ENCODE measurements at places on chromosomes 5 and 9.

DNA sequence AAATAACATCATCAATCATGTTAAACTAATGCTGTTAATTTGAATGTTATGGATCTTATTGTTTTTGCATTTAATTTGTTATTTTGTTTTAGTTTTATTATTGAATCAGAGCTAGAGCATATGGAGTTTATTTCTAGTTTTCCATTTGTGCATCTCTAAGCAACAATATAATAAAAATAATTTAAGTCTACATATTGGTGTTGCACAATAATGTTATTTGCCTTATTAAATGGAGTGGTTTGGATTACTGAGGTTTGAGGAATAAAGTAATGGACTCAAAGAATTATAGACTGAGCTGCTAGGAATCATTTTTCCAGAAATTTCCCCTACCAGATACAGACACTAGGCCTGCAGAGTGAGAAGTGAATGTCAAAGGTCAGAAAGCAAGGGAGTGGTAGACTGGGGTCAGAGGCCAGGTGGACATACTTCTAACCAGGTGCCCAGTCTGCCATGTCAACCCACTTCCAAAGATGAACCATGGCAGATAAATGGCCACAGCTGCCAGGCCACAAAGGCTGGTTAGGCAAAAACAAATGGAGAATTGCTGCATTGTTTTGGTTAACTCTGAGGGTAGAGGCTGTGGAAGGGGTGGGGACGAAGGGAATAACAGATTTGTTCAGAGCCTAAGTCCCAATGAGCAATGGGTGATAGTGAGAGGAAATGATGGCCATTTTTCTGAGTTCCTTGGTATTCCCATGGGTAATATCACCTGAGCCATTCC, 113.1 kb downstream of the FBXL7 start:
- no peak for DNase-seq

DNA sequence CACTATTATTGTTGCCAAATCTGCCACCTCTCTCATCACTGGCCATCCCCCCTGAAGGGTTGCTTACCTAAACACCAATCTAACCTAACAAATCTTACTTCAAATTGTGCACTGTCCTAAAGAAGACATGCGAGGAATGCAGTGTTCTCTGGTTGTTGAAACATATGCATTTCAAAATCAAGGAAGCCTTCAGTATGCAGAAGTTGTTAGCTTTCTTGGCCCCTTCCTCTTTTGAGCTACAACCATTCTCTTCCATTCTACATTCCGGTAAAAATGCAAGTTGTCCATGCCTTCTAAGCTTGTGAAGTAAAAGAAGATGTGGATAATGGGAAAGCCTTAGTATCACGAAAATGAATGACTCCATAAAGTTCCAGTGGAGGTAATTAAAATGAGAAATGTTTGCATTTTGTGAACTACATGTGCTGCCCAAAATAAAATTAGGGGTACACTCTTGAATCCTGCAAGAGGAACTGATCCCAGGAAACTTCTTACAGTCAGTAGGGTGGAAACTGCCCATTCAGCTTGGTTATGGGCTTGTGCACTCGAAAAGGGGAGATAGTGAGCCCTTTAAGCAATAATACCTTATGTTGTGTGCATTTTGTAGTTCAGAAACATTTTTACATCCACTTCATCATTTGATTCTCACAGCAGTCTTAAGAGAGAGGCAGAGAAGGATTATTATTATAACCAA, 77.6 kb upstream of the ADRB2 start:
- no peak for DNase-seq

GRCh38 chr9:108783326-108783725, 72.5 kb downstream of the ACTL7B start:
- no peak for DNase-seq

- DNase-seq = no peak
Measured at GRCh38 chr9:9560382-9561035, 1052.3 kb downstream of the PTPRD start.

- no peak for DNase-seq
Measured at GRCh38 chr5:102811972-102812371, 56.9 kb downstream of the PAM start.

DNA sequence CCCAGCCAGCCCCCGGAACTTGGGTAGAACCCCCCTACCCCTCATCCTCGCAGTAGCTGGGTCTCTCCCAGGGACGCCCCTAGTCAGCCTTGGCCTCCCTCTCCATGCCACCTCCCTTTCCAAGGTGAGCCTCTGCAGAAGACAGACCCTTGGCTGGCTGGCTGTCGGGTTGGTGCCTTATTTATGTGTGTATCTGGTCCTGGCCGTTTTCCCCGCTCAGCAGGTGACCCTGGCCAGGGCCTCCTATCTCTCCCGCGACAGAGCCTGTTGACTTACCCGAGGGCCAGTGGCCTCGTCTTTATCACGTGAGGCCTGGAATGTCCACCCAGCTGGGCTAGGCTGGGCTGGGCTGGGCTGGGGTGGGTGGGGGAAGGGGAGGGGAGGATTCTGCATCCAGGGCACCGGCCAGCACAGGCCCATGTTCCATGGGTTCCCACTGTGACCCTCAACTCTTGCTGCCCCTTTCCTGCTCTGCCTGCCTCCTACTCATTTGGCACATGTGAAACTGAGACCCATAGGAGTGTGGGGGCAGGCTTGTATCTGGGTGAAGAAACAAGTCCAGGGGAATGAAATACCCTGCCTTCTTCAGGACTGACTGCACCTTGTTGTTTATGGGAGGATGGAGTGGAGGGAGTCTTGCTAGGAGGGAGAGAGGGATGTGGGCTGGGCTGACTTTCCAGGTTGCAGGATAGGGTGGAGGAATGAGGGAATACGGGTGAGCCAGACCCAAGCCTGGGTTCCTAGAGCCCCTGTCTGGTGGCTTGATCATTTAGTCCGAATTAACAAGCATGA, 3.1 kb downstream of the CXXC5 start:
- no peak for DNase-seq

DNA sequence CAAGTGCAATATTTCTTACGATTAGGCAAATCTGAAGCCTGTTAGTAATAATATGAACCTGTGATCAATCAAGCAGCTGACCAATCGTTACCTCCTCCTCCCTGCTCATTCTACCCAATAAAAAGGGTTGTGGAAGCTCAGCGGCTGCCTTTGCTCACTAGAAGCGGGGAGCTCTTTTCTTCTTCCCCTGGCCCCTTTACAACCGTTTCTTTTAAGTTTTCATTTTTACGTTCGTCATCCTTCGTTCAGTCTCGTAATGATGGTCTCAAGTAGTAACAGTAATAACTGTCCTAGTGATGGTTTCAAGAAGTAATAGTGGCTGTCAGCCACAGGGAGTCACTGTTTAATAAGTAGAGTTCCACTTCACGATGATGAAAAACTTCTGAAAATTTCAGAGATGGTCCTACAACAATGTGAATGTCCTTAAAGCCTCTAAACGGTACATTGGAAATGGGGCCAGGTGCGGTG, 6.2 kb downstream of the UGT3A2 start:
- DNase-seq = no peak

GRCh38 chr5:112049738-112050137, 292.7 kb upstream of the NREP start:
- no peak for DNase-seq

- no peak for DNase-seq
Measured at GRCh38 chr9:89025553-89025952, 34.3 kb downstream of the S1PR3 start.

DNA sequence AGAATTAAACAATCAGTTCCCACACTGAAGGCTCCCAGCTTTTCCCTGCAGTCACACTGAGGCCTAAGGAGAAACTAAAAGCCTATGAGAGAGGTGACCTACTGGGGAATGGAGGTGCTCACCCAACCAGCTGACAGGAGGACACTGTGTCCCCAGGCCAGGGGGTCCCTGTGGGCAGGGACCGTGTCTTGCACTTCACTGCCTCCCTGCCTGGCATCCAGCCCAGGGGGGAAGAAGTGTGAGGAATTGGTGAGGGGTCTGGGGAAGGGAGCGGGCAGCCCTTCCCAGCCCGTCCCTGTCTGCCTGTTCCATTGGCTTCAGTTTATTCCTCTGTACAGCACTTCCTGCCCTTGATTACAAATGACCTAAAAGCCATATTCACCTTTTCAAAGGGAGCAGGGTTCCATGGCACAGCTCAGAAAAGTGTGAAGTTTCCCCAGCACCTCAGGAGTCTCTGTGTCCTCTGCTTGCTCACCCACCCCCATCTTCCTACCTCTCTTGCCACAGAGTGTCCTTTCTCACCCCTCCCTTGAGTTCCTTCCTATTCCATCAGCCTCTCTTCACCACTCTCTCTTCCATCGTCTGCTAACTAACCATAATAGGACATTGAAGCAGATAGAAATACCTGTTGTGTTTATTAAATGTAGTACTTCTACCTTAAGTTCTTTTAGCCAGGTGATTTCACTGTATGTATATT, 12.9 kb downstream of the OTULINL start:
- no peak for DNase-seq

DNA sequence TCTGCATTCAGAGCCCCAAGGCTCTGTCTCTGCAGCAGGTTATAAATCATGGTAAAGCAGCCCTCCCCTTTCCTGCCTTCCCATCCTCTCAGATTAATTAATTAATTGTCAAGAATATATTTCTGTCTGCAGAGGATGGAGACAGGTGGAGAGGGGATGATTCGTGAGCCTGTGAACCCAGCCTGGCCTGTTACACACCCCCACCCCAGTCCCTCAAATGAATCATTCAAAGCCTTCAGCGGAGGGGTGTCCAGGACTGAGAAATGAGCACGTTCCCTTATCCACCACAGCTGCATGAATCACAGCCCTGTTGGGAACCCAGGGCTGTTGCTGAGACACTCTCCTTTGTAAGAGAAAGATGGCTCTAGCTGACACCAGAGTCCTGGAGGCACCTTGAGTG, 56.0 kb downstream of the NIPAL4 start:
- DNase-seq = no peak

GRCh38 chr9:89466451-89467277, 31.2 kb downstream of the SEMA4D start:
- no peak for DNase-seq

DNA sequence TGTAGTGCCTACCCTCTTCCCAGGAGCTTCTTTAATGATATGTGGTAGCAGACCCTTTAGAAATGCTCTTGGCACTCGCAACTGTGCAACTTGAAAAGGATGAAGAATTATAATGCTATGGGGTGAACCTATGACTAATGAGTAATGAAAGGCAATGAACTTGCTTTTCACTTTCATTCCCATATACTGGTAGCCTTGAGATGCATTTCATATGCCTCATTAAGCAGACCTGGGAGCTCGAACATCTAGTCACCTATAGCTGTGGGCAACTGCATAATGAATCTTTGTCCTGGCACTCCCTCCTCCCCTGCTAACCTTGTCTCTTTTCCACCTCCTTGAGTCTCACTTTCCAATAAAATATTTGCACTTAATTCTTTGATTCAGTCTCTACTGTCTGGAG, 605.9 kb upstream of the DAB2 start:
- DNase-seq = no peak

GRCh38 chr9:137797206-137798120, 80.1 kb upstream of the CACNA1B start:
- no peak for DNase-seq

DNA sequence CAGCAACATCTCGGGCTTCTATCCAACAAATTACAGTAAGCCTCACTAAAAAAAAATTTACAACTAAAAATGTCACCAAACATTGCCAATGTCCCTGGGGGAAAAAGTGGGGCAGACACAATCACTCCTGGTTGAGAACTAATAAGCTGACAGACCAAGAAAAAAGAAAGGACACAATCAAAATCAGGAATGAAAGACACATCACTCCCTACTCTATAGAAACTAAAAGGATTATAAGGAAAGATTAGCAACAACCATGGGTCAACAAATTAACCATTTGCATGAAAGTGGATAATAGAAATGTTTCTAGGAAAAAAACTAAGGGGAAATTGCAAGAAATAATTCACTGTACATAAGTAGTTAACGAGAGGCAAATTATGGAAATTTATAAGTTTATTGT, 53.4 kb downstream of the AGTPBP1 start:
- no peak for DNase-seq

GRCh38 chr5:174612686-174613085, 111.7 kb upstream of the MSX2 start:
- DNase-seq = no peak

- DNase-seq = no peak
Measured at GRCh38 chr9:90803860-90804593, 2.4 kb downstream of the SYK start.

- no peak for DNase-seq
Measured at GRCh38 chr5:43854697-43855292, 251.8 kb downstream of the NNT start.

- no peak for DNase-seq
Measured at GRCh38 chr9:93010704-93011103, 47.8 kb upstream of the SUSD3 start.

DNA sequence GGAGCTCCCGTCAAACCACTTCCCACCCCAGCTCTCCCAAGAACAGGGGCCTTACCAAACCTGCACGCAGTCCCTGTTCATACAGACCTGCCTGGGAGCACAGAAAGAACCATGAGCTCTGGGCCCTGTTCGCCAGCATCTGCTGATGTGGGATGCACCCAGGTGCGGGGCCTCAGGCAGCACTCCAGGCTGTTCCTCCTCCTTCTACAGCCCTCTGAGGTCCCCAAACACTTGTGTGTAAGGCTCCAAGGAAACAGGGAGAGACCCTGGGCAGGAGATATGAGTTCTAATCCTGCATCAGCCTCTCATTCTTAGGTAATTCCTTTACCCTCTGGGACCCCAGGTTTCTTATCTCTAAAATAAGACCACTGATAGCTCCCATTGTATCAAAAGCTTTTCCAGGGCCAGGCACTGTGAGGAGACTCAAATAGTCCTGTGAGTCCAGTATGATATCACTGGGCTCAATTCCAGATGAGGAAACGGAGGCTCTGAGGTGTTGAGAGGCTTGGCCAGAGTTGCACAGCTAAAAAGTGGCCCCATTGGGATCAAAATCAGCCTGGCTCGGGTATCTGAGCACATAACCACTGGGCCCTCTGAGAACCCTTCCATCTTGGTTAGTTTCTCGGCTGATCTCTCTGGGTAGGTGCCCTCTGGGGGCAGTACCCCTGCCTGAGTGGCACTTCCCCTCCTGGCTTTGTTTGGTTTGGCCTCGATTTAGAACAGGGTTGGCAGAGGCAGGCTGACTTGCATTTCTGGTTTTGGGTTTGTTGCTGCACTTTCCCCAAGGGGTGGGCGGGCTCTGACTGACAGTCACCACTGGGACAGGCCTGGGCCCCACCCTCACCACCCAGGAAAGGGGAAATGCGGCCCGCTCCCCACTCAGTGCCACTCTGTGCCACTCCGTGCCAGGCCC, 116.8 kb downstream of the RGS3 start:
- peak; percentile 61 for DNase-seq

DNA sequence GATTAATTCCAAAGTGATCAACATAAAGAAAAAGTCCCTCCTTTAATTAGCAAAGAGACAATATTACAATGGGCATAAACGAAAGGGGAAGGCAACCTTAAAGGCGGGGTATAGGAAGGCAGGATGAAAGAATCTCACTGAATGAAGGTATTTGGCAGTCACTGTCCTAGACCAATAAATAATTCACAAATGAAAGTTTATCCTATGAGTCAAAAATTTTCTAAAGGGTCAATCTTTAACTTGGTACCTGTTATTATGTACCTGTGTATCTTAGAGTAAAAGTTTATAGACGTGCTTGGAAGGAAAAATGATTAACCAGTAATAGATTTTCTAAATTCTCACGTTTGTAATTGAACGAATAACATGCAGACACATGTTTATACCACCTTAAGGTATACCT, 945.8 kb upstream of the DMAC1 start:
- no peak for DNase-seq

GRCh38 chr9:120710110-120710981, 3.9 kb downstream of the MEGF9 start:
- peak; percentile 85 for DNase-seq
